ENCODE measurements at places on chromosomes 1 and 21.

DNA sequence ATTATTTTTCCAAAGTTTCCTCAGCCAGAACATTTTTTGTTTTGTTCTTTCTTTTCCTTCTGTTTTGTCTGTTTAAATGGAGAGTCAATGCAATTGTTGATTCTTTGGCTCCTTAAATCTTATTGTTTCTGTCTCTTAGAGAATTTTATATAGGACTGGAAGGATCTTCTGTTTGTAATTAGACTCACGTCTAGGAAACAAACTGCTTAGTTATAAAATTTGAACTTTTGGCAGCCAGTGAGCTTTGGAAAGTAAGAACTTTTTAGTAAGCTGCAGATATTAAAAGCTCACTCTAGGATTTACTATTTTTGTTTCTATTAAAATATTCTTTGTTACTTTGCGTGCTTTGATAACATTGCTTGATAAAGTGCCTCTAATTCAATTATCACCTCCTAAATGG lies 109.8 kb upstream of the HNRNPU start:
- DNase-seq: no peak

GRCh38 chr1:159223004-159223403 lies 18.3 kb downstream of the ACKR1 start:
- DNase-seq: no peak

DNA sequence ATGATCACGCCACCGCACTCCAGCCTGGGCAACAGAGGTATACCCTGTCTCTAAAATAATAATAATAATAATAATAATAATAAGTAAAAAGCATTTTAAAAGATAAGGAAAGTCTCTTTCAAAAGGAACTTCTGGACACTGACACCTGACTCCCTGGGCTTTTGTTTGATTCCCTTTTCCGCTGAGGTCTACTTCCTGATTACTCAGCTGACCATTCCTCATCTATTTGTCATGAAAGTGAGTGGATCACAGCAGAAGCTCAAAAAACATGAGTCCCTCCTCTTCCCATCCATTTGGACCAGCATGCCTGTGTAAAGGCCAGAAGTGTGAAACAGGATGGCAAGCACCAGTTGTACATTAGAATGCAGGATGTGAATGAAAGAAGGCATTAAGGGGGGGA lies 61.1 kb upstream of the FBXO28 start:
- no peak for DNase-seq

DNA sequence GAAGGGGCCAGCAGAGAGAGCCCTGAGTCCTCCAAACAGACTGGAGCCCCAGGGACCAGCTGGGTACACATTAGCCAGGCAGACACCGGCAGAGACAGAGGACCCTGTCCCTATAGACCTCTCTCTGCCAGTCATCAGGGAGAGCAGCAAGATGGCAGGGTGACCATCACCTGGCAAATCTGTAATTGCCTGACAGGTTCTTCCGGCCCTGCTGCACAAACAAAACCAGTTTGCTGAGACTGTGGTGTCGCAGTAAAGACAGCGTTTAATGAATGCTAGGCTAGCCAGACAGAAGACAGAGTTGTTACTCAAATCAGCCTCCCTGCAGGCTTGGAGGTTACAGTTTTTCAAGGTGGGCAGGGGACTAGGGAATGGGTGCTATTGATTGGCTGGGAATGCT lies 618.9 kb downstream of the NPHP4 start:
- no peak for DNase-seq

DNA sequence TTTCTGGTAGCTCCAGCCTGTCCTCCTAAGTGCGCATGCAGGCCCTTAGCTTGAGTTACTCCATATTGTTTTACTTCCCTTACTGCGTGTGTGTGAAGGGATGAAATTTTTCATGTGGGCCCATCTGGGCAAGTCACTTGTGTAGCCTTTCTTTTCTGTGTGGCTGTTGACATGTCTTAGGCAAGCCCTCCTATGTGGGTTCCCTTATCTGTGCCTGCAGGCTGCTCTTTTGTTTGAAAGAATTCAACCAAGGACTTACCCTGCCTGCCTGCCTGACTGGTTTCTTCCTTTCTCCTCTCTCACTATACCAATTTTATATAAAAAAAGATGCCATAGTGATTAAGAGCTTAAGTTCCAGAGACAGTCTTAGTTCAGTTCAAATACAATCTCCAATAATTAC lies 249.3 kb downstream of the ATG4C start:
- DNase-seq: no peak

DNA sequence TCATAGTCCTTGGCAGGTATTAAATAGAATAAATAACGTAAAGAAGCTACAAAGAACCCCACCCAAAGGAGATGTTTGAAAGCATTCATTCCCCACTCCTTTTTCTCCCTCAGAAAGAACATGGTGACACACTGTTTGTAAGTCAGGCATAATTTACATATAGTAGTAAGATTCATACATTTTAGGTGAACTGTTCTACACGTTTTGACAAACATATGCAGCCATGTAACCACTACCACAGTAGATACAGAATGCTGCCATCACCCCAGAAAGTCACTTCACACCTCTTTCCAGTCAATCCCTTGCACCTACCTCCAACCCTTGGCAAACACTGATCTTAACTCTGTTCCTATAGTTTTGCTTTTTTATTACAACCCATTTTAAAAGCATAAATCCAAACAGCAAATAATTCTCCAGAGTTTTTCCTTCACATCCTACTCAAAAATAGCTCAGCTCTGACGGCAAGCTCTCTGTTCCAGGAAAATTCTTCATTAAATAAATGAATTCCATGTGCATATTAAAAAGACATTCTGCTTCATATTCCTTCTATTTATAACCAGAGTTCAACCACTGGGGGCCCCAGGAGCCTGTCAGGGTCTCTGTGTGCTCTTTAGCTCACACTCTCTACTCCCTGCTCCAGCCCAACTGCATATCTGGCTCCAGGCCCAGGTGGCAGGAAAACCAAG lies 258.8 kb downstream of the PLPP3 start:
- no peak for DNase-seq

DNA sequence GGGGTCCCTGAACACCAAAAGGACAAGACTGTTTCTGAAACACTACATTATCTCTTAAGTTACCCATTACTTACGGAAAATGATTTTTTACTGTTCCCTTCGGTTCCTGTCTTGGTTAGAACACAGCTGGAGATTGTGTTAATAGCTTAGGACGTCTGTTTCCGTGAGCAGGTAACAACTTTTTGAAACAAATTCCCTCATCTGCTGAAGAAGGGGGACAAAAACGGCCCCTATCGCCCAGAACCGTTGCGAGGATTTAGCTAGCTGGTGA lies 67.8 kb downstream of the SLC35A3 start:
- no peak for DNase-seq

GRCh38 chr1:3685222-3685621 lies 32.9 kb downstream of the TP73 start:
- DNase-seq: no peak

DNA sequence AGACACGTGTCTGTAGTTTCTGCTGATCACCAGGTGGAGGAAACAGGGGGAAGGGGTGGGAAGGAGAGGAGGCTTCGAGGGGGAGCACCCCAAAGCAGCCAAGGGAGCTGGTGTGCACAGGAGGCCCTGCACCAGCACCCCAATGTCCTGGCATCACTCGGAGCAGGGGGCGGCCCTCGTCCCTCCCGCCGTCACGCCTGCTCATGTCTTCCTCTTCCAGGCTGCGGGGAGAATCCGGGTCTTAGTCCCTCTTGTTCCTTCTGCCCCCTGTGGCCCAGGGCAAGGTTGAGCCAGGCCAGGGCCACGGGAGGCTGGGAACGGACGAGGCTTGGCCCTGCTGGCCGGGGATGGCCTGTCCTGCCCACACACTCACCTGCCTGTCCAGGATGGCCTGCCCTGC lies 21.4 kb upstream of the ARHGEF16 start:
- DNase-seq: no peak

DNA sequence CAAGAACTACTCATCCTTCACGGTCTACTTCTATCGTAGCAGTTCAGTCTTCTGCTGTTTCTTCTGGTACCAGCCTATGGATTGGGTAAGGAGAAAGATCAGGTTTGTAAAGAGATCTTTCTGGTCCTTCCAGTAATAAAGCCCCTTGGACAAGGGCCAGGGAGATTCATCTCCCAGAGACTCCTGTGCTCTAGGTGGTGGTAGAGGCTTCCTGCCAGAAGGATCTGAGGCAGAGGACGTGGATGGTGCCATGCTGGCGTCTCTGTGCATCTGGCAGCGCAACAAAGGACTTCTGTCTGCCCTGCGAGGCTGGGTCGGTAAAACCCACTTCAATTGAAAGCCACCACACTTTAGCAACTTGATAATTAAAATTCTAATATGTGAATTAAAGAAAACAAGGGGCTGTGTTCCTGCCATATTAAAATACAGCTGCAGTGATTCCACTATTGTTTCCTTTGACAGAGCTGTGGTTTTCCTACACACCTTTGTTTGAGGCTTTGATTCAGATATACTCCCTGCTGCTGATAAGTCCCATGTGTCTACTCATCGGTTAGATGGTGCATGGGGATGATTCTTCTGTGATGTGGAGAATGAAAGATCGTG lies 73.6 kb downstream of the ROR1 start:
- no peak for DNase-seq

DNA sequence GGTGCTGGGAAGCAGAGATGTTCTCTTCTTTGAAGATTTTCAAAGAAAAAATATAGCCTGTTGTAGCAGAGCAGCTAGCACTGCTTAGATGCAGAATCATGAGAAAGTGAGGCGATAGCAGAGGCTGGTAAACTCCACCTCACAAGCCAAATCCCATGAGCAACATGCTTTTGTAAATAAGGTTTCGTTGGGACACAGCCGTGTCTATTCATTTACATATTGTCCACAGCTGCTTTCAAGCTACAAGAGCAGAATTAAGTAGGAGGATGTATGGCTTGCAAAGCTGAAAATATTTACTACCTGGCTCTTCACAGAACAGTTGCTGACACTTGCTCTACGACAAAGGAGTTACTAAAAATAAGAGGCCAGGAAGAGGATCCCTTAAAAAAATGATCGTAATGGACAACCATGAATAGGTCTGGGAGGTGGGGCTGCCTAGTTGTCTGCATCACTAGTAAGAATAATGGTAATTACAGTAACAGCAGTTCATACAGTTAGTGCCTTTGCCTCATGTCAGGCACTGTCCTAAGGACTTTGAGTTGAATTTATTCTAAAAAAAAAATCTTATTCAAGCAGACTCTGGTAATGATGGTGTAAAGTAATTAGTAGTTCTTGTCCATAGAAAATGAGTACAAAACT lies 622.0 kb downstream of the KIF26B start:
- no peak for DNase-seq

DNA sequence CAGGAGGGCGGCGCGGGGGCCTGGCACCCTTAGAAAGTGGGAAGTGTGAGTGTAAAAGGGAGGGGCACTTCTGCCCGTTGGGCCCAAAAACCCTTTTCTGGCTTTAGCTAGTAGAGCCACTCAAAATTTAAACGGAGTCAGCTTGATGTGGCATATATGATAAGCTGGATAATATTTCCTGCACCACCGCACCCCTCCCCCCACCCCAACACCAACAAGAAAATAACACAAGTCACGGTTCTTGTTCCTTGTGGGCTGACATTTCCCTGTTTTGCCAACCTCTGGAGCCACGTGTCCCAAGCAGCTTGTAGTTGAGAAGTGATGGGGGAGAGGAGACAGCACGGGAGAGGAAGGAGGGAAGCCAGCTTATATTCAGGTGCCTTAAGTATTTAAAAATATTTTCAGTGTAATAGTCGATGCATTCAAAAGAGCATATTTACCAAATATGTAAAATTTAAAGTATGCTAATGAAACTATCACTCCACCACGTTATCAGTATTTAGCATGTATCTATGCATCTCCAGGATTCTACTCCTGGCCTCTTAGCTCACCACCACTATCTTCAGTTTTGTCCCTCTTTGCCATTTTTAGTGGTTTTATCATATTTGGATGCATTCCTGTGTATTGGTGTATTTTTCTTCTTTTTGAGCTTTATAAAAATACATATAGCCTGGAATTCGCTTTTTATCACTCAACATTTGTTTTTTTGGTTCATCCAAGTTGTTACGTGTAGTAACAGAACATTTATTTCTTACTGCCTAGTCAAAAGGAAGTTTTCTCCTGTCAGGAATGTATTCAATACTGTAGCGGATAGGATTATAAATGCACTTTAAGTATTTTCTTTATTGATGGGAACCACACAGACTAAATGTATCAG lies 773 bp upstream of the DDX59 start:
- DNase-seq: no peak

DNA sequence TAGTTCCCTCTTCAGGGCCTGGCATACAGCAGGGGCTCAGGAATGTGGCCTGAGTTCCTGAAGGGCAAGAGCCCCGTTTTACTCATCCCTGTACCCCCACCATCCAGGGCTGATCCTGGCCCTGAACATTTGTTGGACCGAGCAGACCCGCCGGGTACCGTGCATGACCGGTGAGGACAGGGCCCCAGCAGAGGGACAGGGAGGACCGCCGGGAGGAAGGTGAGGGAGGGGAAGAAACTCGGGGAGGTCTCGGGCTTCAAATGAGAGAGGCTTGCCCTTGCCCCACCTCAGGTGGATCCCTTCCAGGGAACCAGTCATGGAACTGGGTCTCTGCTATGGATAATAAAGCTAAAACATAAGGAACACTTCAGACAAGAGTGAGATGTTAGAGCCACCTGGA lies 167.8 kb upstream of the KLHDC7A start:
- no peak for DNase-seq

DNA sequence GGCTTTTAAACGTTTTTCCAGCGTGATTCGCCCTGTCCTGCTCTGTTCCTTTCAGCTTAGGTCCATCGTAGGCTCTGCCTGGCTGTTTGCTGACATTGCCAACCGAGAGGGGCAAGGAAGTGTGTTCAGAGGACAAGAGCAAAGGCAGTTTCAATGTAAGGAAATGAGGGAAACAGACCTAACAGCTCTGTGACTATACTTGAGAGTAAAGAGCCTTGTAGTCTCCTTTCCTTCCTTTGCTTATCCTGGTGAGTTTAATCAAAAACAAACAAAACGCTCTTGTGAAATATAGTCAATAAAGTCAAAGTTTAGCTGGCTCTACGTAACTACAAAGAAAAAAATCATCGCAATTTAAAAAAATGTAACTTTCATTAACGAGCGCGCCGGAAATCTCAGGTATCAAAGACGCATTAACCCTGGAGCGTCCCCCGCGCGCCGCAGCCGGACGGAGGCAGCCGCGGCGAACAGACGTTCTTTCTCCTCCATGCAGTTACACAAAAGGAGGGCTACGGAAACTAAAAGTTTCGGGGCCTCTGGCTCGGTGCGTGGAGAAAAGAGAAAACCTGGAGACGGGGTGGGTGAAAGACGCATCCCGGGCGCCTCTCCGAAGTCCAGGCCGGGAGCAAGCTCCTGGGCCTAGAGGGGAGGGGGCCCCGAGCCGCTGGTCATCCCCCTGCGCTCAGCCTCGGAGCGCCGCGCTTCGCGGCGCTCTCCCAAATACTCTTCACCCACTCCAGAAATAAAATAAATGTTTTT lies 617 bp upstream of the ADGRL2 start:
- DNase-seq: no peak

DNA sequence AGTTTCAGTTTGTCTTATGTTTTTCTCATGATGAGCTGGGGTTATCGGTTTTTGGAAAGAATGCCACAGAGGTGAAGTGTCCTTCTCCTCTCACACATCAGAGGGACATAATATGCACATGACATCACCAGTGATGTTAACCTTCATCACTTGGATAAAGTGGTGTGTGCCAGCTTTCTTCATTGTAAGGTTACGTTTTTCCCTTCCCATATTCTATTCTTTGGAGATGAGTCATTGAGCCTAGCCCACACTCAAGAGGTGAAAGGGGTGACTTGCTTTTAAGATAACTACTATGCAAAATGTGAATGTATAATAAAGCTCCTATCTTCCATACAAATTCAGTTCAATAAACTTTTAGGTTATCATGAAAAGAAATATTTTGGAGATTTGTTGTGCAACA lies 36.7 kb upstream of the MAGI3 start:
- DNase-seq: no peak
